ENCODE measurements at places on chromosomes 4 and X.

DNA sequence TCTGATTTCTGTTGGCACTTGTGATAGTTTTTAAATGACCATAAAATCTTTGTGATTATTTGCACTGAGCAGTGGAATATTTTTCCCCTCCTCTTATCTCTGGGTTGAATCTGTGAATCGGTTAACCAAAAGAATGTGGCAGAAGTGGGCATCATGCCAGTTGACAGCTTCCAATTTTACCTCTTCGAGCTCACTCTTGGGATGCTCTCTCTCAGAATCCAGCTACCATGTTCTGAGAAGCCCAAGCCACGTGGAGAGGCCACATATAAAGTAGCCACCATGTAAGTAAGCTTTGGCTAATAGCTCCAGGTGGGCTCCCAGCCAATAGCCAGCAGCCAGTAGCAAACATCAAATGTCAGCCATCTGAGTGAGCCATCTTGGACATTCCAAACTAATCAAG lies 12.9 kb upstream of the WDR19 start:
- no peak for DNase-seq

DNA sequence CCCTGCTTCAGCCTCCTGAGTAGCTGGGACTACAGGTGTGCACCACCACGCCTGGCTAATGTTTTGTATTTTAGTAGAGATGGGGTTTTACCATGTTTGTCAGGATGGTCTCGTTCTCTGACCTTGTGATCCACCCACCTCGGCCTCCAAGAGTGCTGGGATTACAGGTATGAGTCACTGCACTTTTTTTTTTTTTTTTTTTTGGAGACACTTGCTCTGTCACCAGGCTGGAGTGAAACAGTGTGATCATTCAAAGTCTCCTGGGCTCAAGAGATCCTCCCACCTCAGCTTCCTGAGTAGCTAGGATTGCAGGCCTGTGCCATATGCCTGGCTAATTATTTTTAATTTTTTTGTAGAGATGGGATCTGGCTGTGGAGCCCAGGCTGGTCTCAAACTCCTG lies 338.8 kb downstream of the PPP3CA start:
- DNase-seq: no peak

DNA sequence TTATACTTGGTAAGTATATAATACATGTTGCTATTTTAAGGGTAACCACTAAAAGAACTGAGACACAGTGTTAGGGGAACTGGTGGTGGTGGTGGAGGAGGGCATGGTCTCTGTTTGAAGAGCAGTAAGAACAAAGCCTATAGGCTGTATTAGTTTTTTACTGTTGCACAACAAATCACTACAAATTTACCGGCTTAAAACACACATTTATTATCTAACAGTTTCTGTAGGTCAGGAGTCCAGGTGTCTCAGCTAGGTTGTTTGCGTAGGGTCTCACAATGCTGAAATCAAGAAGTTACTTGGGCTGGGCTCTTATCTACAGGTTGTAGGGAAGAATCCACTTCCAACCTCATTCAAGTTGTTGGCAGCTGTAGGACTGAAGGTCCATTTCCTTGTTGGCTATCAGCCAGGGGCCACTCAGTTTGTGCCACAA lies 52.6 kb downstream of the CASK start:
- DNase-seq: no peak

DNA sequence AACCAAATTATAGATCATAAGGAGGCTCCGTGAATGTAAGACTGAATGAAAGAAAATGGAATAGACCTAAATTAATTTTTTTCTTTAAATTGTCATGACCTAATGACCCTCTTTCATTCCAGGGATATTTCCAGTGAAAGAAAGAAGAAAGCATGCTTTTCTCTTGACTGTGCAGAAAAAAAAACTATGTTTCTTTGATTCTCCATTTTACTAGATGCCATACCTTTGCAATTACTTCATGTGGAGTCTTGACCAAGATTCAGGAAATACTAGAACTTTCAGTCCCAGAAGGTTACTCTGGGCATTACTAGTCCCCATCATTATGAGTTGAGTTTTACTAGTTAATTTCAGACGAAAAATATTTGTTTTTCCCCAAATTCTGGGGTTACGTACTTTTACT lies 6.4 kb upstream of the COMMD8 start:
- DNase-seq: no peak

DNA sequence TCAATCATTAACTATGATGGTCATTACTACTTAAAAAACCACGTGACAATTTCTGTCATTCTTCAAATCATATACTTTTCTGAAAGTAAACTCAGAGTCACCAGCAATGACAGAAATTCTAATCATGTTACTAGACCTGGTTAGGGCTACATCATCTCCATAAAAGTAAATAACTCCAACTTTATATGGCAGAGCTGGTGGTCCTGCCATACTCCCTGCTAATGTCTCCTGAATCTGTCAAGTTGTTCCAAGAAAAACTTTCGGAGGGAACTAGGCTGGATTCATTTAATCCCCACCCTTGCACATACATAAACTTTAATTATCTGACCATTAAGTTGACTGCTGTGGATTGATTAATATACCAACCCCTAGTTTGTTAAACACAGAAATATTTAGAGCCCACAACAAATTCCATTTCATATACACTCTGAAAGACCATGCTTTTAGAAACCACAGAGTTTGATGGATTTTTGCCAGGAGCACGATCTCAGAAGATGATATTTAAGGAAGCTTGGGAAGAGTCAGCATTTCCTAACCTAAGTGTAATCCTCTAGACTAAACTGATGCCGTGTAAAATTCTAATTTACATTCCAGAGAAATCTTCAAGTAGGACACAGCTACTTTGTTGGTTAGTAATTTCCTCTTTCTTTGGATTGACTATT lies 577.0 kb downstream of the FAT4 start:
- DNase-seq: no peak
